MCF 10A (cell line): ENCODE measurements at places on chromosomes 7 and 10.

DNA sequence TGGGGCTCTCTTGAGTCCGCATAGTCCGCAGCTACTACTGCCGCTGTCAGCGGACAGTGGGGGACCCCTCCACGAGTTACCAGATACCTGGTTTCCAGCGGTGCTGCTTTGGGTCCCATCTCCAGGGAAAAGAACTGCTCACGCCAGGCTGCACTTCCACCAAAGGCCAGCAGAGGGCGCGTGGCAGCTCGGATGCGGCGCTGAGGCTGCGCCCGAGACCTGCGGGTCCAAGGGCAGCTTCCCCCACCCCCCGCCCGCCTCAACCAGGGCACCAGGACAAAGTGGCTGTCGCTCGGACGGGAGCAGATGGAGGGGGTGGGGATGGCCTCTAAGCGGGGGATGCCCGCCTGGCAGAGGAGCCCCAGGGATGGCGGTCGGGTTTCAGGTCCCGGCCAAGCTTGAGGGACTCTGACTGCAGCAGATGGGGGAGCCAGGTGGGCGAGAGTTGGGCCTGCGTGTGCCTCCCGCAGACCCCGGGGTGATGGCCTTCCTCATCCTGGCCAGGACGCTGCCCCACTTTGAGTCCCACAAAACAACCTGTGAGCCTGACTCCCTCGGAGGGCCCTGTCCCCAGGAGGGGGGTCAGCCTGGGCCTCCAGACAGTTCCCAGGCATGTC lies 23.8 kb upstream of the ZNF735 start:
- DNase-seq, result no peak

GRCh38 chr10:32972929-32973328 lies 14.9 kb upstream of the ITGB1 start:
- DNase-seq, result no peak

- DNase-seq, result no peak
Observed at GRCh38 chr7:31595390-31595789, 81.5 kb downstream of the ITPRID1 start.

DNA sequence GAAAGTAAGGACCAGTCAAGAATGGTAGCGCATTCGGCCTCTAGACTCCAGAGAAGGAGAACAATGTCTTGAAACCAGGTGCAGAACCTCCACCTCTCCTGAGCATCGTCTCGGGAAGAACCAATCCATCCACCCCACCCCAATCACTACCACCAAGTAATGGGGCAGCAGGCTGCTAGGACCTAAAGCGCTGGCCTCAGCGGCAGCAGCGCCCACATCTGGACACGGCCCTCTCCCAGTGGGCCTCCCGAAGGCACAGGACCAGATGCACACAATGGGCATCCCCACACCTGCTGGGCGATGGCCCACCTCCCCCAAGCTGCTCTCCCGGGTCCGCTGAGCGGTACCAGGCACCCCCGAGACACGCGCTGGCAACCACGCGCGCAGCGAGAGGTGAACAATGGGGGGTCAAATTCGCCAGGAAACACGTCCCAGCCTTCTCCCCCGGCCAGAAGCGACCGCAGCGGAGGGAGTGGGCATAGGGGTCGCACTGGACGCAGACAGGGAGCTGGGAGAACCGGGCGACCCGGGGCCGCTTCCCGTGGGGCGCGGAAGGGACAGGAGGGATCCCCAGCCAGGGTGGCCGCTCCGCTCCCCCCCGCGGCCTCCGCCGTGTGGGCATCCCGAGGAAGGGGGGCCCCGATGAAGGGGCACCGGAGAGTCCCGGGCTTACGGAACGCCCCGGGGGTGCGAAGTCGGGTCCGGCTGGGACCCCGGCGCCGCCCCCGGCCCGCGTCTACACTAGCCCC lies 506 bp downstream of the CTTNBP2 start:
- no peak for DNase-seq

DNA sequence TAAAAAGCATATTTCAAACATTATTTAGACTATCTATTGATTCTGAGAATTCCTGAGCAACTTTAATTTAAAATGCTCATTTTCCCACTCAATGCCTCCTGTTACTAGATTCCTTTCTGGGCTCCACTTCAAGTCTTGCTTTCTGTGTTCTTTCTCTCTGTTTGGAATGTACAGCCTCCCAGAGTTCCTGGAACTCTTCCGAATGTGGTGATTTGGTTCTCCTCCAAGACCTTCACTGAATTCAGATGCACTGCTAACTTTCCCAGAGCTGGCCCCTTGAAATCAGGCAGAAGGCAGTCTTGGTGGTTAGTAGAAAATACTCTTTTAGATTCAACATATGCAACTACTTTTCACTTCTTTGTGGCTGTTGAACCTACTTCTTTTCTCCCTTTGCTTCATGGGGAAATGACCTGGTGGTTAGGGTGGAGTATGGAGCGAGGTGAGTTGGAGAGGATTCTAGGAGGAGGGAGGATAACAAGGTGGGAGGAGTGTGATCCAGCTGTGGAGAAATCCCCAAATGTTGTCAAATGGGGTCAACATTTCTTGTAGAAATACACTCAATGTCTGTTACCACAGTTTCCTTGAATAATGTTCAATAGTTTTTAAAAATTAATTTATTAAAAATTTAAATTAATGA lies 27.9 kb upstream of the CCDC7 start:
- DNase-seq, result no peak

- DNase-seq, result no peak
Observed at GRCh38 chr10:94103801-94104221, 110.1 kb downstream of the PLCE1 start.

DNA sequence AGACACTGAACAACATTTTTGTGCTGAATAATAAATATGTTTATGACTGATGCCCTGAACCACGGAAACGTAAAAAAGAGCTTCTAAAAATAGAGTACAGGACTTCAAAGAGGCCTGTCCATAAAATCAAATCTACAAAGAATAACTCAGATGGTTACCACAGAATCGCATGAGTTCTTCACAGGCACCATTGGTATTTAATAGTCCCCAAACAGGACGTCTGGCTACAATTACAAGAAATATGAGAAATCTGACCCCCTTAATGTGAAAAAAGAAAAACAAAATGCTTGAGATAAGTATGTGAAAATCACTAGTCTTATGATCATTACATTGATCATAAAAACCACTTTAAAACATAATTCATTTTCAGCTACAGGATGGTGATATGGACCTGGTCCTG lies 20.8 kb downstream of the CYTH3 start:
- DNase-seq, result no peak

GRCh38 chr10:61974601-61975390 lies 73.3 kb downstream of the ARID5B start:
- peak; percentile 50 for DNase-seq

GRCh38 chr7:3957472-3958108 lies 656.5 kb downstream of the SDK1 start:
- DNase-seq, result no peak
